SHP77 (cell line): ENCODE measurements at places on chromosomes 1 and 21.
A peak's percentile ranks its signal among the peaks of the same experiment; 100 is the strongest.

DNA sequence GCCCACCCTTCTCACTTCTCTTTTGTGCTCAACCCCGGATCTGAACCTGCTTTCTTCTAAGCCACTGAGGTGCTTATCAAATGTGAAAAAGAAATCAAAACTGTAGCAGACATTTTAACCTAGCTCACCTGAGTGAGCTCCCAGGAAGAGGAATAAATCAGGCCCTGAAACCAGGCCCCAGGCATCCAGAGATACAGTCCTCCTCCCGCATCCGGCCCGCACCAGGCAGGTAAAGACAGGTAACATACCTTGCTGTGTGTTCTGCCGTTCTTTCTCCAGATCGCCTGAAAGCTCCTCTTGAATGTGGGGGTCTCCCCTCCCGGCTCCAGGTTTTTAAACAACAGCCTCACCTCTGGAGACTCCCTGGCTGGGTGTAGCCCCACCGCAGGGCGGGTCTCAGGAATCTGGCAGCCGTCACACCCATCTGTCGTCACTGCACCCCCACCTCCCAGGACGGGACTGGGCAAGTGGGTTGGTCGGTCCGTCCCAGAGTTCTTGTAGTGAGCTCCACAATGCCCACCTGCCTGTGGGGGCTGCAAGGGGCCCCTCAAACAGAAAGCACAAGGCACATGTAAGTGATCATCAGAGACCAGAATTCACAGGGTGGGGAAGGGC, at the start of gene LAMB3:
Gene LAMB3 (minus strand): TSS at position 305 of the 615 bp plus-strand sequence. CDS start 1,481 bp downstream, outside the sequence.
- DNase-seq = no peak

DNA sequence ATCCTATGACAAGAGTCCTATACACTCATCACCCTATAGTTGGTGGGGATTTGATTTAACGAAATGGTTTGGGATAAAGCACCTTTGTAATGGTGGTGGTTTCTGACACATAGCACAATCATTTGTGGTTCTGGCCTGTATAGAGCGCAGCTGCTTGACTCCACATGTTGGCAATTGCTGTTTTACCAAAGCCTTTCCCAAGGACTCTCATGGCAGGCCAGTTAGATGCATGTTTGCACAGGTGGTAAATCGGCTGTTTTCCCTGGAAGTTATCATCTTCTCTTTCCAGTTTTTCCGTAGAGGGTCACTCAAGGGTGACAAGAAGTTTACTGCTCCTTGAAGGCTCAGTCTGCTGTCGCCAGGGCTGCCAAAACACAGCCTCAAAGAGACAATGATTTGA, 17.1 kb upstream of the XPR1 start:
- DNase-seq = no peak

DNA sequence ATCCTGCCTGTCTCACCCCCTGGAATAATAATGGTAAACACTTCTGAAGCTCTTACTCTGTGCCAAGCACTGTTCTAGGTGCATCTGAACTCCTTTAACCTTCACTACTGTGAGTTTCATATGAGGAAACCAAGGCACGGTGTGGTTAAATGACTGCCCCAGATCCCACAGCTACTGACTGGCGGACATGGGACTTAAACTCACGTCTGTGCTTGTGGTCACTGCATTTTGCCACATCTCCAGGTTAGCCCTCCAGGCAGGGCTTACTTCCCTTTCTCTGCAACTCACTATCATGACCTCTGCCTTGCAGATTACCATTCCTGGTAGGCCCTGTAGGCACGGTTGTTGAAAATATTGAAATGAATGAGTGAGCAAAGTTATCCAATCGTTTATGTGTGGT, 83.4 kb downstream of the ADSS2 start:
- no peak for DNase-seq

DNA sequence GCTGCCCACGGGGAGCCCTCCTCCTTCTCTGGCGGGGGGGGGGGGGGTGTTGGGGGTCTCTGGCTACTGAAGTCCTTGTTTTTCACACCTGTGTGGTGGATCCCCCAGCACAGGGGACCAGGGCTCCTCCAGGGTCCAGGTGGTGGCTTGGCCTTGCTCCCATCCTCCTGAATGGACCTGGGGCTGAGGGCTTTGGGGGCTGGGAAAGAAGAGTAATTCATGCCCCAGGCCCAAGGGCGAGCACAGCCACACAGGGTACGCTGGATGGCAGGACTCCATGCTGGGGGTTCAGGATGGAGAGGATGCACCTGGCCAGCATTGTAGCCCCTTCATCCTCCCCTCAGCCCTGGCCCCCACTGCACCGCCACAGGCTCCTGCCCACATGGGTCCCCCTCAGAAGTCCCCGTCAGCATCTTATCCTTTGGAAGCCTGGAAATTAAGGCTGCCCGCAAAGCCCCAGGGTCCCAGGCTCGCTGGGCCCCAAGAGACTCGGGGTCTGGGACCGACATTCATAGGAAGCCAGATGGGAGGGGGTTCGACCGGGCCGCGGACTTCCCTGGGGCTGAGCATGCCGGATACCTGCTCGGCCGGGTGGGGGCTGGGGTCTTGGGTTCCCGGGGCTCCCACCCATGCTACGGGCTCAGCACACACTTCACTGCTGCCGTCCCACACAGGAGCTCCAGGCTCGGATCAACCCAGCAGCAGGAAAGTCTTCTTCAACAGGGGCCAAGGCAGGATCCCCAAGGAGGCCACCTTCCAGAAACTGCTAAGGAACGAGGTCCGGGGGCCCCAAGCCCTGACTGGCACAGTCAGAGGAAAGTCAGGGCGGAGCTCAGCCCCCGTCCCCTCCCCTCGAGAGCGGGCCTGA, 49.0 kb upstream of the ACTRT2 start:
- DNase-seq = no peak

- peak; percentile 43 for DNase-seq
These were observed 71.6 kb upstream of the RUNX1 start for GRCh38 chr21:35120631-35121180.

GRCh38 chr21:21730512-21730911, 732.3 kb downstream of the NCAM2 start:
- DNase-seq = no peak

- no peak for DNase-seq
These were observed 371.3 kb downstream of the PBX1 start for GRCh38 chr1:164930241-164930640.

DNA sequence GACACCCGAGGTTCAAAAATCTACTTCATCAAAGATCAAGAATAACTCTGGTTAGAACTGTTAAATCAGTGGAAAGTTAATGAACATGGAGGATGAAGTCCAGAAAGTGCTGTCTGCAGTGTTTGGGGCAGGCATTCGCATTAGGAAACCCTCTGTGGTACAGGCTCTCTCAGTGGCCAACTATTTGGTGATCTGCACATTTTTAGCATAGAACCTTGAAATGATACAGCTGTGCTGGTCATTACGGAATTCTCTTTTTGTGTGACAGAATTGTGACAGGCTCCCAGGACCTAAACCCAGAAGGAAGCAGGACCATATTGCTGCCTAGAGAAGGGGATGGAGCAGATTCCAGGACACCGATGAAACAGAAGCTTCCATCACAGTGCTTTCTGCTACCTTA, 89.0 kb downstream of the SLC45A1 start:
- DNase-seq = no peak

- no peak for DNase-seq
These were observed 38.0 kb downstream of the JAK1 start for GRCh38 chr1:64928325-64928724.

DNA sequence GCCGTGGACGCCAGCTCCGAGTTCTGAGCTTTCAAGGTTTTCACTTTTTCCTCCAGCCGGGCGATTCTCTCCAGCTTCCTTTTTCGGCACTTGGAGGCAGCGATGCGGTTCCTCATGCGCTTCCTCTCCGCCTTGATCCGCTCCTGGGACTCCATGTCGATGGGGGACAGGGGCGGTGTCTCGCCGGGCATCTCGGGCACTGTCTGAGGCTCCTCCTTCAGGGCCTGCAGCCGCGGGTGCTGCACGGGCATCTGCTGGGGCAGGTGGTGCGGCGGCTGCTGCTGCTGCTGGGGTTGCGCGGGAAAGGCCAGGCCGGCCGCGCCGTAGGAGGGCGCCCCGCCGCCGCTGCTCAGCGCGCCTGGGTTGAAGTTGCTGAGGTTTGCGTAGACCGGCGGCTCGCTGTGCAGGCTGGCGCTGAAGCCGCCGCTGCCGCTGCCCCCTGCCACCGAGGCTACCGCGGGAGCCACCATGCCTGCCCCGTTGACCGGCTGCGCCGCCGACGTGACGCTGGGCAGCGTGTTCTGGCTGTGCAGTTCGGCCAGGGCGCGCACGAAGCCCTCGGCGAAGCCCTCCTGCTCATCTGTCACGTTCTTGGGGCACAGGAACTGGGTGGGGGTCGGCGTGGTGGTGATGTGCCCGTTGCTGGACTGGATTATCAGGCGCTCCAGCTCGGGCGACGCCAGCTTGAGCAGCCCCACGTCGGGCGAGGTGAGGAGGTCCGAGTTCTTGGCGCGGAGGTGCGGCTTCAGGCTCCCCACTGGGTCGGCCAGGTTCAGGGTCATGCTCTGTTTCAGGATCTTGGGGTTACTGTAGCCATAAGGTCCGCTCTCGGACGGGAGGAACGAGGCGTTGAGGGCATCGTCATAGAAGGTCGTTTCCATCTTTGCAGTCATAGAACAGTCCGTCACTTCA, 1.4 kb downstream of the JUN start:
- peak; percentile 14 for DNase-seq

GRCh38 chr1:184843732-184844495, 89.3 kb upstream of the EDEM3 start:
- no peak for DNase-seq

DNA sequence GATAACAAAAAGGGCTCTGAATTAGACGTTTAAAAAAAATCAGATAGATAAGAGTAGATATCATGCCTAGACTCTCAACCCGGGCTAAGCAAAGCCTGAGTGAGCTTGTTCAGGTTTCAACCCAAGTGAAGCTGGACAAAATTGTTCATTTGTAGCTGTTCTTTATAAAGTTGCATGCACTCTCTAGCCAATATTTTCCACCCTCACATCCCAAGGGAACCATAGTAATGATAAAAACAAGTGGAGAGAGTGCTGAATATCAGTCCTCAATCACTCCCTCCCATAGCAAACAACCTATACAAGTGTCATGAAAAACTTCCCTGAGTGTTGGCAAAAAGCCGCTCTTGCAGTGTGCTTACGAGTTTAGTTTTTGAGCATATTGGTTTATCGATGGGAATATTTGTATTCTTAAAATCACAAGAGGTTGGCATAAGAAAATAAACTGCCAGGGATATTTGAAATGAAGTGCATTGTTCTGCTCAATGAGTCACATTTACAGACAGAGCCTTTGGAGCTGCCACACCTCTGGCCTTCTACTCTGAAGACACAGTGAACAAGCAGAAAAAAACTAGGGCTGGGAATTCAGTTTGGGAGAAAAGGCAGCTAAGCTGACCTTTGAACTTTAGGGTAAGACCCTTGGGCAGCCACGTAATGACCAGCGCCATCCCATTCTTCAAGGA, 2.2 kb upstream of the CLCA2 start:
- no peak for DNase-seq

GRCh38 chr1:193868425-193868824, 682.0 kb upstream of the B3GALT2 start:
- DNase-seq = no peak

DNA sequence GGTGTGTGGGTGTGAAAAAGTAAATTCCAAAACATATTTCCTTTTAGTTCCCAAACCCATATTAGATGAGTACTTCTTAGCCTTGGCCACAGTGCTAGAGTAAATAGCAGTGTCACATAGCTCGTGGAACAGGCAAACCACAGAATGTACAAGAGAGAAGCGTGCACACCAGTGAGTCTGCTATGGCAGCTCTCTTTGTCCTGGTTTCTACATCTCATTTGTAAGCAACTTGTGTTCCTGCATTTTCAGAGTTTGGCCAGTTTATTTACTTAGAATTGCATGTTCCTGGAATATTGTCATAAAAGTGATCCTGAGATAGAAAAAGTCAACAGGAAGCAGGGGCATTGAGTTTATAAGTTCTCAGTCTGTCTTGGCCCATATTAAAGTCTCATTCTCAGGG, 142.1 kb downstream of the DHRS3 start:
- no peak for DNase-seq

DNA sequence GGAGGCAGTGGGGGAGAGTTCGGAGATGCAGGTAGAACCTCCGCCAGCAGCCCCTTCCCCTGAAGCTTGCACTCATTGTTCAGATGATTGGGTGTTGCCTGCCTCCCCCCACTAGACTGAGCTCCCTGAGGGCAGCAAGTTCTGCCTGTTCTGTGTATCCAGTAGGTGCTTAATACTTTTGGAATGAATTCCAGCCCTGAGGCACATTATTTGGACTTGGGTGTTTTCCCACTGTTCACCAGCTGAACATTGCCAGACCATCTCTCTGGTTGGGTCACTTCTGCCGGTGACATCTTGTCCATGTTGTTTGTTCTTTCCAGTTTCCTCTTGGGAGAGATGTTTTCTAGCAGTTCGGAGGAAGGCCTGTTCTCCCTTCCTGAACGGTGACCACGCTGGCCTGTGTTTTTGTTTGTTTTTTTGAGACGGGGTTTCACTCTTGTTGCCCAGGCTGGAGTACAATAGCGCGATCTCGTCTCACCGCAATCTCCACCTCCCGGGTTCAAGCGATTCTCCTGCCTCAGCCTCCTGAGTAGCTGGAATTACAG, 48.7 kb downstream of the SPSB1 start:
- no peak for DNase-seq

- no peak for DNase-seq
These were observed 21.9 kb downstream of the ERG start for GRCh38 chr21:38476385-38476784.

DNA sequence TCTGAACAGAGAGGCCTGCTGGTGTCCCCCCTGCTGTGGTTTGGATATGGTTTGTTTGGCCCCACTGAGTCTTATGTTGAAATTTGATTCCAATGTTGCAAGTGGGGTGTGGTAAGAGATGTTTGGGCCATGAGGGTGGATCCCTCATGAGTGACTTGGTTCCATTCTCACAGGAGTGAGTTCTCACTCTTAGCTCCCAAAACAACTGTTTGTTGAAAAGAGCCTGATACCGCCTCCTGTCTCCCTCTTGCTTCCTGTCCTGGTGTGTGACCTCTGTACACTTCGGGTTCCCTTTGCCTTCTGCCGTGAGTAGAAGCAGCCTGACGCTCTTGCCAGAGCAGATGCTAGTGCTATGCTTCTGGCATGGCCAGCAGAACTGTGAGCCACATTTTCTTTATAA, 60.5 kb downstream of the C21orf91 start:
- DNase-seq = no peak

DNA sequence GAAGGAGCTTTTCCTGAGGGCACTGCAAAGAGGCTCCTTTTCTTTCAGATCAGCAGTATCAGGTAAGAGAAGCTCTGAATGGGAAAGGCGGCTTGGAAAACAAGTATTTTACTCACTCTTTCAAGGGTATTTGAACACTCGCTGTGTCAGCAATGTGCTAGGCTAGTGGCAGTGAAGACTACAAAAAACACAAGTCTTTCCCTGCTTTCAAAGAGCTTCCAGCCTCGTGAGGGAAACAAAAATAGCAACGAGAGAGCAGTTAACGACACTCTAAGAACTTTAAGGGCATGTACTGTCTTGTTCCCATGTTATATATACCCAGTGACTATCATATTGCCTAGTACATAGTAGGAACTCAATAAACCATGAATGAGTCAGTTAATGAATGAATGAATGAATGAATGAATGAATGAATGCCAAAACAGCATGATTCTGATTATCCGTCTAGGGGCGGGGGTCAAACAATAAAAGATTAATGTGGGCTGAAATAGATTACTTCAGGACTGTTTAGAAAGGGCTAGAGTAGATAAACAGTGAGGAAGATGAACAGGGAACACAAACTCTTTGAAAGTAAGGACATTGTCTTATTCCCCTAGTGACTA, 14.2 kb upstream of the MCOLN3 start:
- DNase-seq = no peak
